ENCODE measurements at places on chromosomes 5 and 9.

- DNase-seq, result no peak
These were observed 235.6 kb downstream of the ELAVL2 start for GRCh38 chr9:23590276-23591000.

DNA sequence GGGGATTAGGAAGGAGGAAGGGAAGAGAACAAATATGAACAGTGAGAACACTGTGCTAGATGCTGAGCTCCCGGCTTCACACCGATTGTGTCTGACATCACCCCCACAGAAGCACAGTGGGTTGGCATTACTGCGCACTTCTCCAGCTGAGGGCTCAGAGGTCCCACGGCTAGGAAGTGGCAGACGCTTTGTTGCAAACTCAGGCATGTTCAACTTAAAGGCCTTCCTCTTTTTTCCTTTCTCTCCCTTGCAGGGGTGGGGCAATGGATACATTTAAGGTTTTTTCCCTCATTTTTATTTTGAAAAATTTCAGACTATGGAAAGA, 15.5 kb upstream of the SHB start:
- DNase-seq, result peak; percentile 67

- no peak for DNase-seq
These were observed 5.0 kb downstream of the TJP2 start for GRCh38 chr9:69179037-69179436.

DNA sequence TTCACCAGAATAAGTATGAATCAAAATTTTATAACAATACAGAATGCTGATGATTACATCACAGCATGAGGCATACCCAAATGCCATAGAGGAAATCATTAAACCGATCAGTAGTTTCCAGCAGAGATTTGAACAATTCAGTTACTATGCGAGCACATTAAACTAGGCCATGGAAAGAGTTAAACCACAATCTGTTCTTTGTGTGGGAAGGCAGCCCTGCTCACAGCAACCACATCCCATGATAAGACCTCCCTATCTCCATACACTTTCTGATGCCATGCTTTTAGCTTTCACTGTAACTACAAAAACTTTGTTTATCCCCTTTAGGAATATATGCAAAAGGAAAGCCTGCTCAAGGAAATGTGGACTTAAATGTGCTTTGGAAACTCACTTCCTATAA, 4.5 kb downstream of the NFIB start:
- no peak for DNase-seq

GRCh38 chr9:137381501-137382443, 41.2 kb downstream of the EXD3 start:
- DNase-seq, result no peak

DNA sequence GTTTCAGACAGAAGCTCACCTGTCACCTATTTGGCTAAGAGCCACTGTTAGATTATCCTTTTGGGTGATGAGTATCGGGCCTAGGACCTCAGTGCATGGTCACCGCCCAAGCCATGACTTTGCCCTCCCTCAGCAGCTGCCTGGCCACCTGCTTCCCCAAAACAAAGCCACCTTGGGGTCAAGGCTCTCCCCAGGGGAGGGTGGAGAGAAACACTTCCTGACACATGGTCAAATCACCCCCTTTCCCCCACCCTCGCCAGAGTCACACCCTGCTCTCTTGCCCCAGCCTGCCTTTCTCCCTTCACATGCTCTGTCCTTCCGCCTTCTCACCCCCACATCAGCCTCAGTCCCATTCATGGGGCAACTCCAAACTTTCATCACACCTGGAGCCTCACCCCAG, 1.7 kb upstream of the HBEGF start:
- no peak for DNase-seq

GRCh38 chr9:14525856-14526255, 167.4 kb downstream of the ZDHHC21 start:
- DNase-seq, result no peak

DNA sequence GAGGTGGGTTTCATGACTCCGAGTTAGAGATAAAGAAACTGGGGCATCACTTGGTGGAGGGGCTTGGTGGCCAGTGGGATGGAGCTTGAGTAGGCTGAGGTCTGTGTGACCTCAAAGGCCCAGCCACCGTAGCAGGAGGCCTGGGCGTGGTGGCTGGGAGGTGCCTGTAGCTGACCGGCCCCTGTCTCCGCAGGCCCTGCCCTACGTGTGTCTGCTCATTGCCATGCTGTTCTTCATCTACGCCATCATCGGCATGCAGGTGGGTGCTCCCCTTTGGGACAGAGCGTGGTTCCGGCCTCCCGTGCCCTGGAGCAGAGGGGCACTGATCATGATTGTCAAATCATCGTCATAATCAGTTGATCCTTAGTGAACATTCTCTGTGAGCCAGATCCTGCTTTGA, 196.2 kb downstream of the CACNA1B start:
- DNase-seq, result no peak

DNA sequence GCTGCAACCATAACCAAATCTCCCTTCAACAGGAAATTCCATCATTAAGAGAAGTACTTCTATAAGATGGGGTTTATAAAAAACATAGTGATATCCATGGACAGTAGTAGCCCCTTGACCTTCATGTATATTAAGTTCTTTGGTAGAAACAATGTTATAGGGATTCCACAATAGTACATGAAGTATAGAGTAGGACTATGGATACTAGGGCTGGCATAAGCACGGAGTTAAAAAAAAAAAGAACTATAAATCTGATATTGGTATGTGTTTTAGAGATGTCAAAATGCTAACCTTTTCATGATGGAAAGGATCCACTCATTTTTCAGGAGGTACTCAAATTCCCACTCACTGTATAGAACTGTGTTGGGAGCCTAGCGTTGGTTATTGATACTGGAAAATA, 337.6 kb downstream of the FGF10 start:
- no peak for DNase-seq

DNA sequence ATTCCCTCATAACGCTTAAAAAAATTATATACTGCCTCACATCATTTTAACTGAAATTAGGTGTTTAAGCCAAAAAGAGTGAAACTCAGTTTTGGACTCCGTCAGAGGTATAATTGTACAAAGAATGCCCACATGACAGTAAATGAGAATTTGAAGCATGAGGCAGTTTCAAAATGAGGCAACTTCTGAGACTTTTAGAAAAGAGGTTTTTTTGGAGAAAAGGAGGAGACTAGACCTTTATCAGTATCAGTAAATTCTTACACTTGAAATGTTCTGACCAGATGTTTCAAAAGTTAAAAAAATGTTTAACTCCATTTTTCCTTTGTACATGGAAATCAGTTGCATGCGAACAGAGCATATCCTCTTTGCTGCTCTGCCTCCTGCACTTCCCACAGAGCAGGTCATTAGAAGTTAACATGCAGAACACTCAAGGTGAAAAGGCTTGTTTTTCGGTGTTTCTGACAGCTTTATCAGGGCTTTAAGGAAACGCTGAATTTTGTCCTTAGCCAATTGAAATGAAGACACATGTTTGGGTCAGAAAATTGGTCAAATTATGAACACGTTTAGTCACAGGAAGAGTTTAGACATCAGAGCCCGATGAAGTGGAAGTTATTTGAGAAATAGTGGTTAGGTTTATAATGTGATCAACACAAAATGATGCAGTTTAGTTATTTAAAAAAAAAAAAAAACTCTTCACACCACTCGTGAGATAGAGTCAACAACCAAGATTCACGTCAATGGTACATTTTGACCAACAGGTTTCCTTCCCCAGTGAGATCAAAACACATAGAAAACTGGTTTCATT, 59.5 kb downstream of the PIK3R1 start:
- DNase-seq, result no peak

- DNase-seq, result no peak
These were observed 347.6 kb upstream of the MPDZ start for GRCh38 chr9:13627071-13627470.

- DNase-seq, result peak; percentile 10
These were observed 11.2 kb downstream of the MSANTD3 start for GRCh38 chr9:100437860-100438805.

GRCh38 chr9:35499701-35500030, 9.8 kb downstream of the RUSC2 start:
- no peak for DNase-seq

DNA sequence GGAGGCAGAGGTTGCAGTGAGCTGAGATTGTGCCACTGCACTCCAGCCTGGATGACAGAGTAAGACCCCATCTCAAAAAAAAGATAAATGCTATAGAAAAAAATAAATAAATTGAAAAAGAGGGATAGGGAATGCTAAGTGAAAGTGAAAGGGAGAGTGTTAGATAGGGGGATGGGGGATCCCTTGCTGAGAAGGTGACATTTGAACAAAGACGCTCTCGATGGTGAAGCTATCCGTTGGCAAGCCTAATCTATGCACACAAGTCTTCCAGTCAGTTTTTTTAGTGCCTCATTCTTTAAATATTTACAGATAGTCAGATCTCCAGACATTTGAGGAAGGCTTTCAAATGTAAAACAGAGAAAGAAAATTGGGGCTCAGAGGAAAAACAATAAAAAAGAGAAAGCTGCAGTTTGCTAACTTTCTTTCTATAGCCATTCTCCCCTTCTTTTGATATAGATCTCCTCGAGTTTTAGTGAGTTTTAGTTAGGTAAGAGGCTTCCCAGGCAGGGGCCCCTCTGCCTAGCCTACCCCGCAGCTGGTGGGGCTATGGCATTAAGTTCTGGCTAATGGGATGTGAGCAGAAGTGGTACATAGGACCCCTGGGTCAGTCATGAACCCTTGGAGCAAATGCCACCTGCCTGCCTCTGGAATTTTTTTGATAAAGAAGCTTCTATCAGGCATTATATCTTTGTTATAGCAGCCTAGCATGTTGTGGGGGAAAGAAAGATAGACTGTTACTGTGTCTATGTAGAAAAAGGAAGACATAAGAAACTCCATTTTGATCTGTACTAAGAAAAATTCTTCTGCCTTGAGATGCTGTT, 12.0 kb downstream of the GLRX start:
- DNase-seq, result no peak

GRCh38 chr5:106906199-106906598, 764.5 kb downstream of the EFNA5 start:
- DNase-seq, result no peak

DNA sequence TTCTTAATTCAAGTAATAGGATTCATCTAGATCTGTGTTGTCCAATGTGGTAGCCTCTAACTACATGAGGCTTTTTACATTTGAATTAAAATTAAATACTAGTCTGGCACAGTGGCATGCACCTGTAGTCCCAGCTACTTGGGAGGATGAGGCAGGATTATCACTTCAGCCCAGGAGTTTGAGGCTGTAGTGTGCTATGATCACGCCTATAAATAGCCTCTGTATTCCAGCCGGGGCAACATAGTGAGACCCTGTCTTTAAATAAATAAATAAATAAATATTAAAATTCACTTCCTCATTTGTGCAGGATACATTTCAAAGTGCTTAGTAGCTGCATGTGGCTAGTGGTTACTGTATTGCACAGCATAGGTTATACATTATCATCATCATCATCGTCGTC, 91.8 kb downstream of the UBE2R2 start:
- no peak for DNase-seq

GRCh38 chr5:152855441-152855840, 450.4 kb upstream of the NMUR2 start:
- DNase-seq, result no peak

- no peak for DNase-seq
These were observed 142.5 kb upstream of the VLDLR start for GRCh38 chr9:2479056-2479565.

- DNase-seq, result no peak
These were observed 185.9 kb downstream of the DMRT2 start for GRCh38 chr9:1236061-1236460.

GRCh38 chr9:15373881-15374280, 48.8 kb upstream of the SNAPC3 start:
- no peak for DNase-seq

GRCh38 chr5:34707451-34708107, 51.5 kb downstream of the RAI14 start:
- no peak for DNase-seq

- DNase-seq, result no peak
These were observed 35.9 kb downstream of the MAMDC2 start for GRCh38 chr9:70079417-70080037.

DNA sequence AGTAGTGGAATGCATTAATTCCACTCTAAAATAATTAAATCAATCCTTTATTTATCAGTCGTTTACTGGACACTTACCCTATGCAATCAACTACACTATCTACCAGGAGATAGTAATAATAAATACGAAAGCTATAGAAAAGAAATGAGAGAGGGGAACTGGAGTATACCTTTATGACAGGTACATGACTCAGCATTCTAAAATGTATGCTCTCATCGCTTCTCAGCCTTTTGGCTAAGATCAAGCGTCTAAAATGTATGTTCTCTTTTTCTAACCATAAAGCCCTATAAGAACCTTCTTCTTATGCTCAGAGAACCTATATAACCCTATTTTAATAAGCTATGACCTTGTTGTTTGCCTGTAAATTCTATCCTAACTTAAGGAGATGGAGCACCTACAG, 753.9 kb upstream of the DMAC1 start:
- no peak for DNase-seq

- no peak for DNase-seq
These were observed 1077.4 kb upstream of the ARRDC3 start for GRCh38 chr5:92460505-92460904.

DNA sequence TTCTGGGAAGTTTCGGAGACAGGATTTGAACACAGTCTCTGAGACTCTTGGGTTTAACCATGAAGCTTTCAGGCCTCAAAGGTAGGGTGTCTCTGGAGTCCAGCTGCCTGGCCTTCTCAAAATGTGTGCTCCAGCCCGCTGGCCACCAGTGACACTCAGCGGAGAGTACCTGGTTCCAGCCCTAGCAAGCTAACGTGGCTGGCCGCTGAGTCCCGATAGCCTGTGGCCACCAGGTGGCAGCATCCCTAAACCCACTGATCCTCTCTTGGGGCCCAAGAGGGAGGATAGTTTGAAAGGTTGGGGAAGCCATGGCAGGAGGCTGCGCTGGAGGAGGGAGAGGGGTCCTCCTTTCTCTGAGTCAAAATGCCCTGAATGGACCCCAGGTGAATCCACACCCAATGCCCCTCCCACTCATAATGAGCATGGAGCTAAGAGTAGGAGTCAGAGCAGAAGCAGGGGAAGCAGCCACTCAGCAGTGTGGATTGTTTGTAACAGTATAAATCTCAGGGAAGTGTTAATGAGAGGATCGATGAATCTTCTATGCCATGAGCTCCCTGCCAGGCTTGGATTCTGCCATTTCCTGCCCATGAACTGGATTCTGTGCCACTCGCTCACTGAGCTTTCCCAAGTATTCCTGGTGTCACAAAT, 5.4 kb upstream of the TIFAB start:
- peak; percentile 57 for DNase-seq

GRCh38 chr5:147437161-147437596, 72.7 kb downstream of the DPYSL3 start:
- DNase-seq, result no peak

- DNase-seq, result no peak
These were observed 12.6 kb upstream of the DPYSL3 start for GRCh38 chr5:147522435-147522834.

- DNase-seq, result no peak
These were observed 91.3 kb downstream of the COMMD10 start for GRCh38 chr5:116176121-116176520.
